ENCODE measurements at places on chromosomes 16 and 17.

GRCh38 chr17:34639706-34640425 lies 60.5 kb downstream of the TMEM132E start:
- peak; percentile 95 for DNase-seq

GRCh38 chr16:84821728-84822689 lies 2.2 kb downstream of the CRISPLD2 start:
- no peak for DNase-seq

DNA sequence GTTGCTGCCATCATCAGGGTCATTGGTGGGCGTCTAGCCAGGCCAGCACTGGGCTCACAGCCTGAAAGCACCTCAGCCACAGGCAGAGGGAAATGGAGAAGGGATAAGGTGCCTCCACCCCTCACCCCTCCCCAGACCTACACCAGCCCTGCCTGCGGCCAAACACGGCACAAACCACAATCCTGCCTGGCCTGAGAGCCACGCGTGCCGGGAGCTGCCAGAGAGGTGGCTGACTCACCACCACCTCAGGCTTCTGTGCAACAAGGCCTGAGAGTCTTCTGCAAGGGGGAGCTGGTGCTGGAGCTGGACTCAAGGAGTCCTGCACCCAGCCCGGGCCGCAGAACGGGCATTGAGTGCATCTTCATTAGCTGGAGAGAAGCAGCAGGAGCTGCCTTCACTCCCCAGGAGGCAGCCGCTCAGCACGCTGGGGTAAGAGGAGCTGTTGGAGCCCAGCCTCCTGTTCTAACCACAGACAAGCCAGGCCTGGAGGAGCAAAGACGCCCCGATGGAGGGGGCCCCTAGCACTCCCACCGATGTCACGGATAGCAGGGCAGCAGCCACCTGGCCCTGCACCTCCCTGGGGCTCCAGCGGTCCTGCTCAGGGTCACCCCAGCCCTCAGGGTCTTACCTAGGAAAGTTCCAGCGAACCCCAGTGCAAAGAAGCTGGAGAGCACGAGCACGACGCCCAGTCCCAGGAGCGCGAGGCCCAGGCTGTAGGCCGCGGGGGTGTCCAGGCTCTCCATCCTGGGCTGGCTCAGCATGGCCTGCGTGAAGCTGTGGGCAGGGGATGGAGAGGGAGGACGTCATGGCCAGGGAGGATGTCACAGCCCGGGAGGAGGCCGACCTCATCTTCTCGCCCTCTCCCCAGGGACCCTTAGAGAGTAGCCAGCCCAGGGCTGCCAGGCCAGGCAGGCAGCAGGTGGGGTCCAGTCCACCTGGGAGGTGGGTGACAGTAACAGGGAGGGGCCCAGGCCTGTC lies 16.0 kb upstream of the RASD1 start:
- DNase-seq, result no peak

DNA sequence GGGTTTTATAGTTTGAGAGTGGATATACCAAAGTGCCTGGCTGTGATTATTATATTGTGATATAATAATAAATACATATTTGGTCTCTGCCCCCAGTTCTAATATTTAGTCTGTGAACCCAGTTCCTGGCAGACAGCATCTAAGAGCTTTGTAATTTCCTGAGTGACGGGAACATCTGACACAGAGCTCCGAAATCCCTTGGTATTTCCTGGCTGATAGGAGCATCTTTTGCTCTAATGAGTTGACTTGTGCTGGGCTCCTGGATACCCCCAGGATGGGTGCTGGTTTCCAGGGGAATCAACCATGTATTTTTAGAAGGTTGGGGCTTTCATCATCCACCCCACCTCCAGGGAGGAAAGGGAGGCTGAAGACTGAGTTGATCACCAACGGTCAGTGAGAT lies 187.3 kb downstream of the CDH13 start:
- DNase-seq, result no peak

GRCh38 chr16:74280448-74280847 lies 16.2 kb upstream of the PSMD7 start:
- DNase-seq, result no peak

DNA sequence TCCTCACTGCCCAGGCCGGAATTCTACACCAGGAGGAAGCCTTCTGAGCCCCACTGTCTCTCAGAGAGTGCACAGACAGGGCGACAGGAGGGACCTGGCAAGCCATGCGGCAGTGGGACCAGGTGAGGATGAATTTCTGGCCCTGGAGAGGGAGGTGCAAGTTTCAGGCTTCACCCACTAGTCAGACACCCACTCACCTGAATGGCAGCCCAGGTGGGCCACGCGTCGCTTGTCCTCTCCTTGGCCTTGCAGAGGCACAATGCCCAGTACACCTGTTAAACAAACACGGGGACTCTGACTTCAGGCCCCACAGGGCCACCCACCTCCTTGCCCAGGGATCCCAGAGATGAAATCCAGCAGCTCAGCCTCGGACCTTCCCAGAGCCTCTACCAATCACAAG lies 4.2 kb downstream of the CORO7 start:
- no peak for DNase-seq

- DNase-seq, result no peak
These were observed 45.3 kb upstream of the FASN start for GRCh38 chr17:82143333-82143732.

DNA sequence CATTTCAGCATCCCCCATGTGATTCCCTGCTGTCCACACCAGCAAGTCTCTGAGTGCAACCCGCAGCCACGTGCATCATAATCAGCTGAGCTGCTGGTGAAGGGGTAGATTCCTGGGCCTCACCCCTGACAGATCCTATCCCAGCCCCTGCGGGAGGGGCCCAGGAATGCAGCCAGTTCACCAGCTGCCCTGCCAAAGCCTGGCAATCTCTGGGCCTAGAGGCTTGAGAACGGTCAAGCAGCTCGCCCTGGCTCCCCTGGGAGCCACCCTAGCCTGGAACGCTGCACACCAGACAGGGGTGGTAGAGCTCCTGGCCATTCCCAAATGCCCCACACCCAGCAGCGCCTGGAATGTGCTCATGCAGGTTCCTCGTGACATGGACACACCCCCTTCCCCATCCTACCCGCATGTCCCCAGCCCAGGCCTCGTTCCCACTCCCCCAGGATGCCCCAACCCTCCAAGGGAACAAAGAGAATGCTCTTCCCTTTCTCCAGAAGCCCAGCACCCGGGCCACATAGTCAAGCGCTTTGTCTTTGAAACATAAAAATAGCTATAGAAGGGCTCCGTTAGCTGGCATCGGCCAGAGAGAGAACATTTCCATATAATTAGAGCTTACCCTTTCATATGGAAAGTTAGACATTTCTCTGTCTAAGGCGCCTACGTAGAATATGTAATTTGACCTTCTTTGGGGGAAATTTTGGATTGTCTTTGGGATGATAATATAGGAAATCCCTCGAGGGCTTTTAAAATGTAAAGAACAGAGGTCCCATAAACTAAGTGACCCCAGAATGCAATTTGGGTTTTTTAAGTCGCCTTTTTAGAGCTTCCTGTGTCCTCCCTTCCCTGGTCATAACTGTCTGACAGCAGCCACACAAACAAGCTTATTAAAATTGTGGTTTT lies 3.4 kb downstream of the CEP295NL start:
- peak; percentile 47 for DNase-seq

- DNase-seq, result no peak
These were observed 591.4 kb downstream of the TMEM114 start for GRCh38 chr16:7998789-7999453.

DNA sequence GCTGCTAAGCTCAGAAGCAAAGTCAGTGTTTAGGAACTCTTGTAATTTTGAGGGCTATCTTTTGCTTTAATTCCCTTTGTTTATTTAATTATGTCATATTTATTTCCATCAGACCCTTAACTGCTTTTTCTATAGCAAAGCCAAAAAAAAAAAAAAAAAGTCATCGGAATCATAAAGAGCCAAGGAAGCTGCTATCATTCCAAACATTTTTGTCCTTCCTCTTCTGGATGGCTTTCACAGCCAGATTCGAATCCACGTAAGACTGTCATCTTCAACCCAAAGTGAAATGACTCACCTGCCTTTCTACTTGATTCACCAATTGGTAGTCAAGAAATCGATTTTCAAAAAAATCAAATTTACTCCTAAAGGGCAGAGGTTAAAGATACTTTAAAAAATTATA lies 38.4 kb downstream of the WIPI1 start:
- no peak for DNase-seq

DNA sequence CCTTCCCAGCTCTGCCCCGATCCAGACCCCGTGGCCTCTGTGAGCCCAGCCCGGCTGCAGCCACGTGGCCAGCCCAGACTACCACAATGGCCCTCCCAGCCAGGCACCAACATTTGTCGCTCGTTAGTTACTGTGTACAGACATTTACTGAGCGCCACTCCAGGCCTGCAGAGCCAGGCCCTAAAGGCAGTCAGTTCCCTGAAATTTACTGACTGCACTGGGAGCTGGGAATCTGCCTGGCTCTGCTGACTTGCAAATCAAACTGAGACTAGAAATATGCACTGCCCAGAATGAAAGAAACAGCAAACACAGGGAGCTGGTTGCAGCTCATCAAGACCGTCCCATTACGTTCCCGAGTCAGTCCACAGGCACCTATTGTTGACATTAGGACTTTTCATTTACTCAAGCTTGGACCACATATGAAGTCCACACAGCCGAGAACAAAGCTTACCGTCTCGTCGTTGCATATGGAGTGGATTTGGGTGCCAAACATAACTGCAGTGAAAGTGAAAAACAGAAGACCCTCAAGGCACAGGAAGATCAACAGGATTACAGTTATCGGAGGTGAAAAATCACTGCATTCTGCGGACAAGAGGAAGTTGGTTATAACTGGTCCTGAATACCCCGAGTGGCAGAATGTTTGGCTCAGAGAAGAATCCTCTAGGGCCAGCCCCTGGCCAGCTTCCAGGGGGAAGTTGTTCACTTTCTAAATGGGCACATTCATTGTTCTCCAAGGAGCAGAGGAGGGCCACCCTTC lies 34.5 kb downstream of the ZDHHC7 start:
- DNase-seq, result no peak

DNA sequence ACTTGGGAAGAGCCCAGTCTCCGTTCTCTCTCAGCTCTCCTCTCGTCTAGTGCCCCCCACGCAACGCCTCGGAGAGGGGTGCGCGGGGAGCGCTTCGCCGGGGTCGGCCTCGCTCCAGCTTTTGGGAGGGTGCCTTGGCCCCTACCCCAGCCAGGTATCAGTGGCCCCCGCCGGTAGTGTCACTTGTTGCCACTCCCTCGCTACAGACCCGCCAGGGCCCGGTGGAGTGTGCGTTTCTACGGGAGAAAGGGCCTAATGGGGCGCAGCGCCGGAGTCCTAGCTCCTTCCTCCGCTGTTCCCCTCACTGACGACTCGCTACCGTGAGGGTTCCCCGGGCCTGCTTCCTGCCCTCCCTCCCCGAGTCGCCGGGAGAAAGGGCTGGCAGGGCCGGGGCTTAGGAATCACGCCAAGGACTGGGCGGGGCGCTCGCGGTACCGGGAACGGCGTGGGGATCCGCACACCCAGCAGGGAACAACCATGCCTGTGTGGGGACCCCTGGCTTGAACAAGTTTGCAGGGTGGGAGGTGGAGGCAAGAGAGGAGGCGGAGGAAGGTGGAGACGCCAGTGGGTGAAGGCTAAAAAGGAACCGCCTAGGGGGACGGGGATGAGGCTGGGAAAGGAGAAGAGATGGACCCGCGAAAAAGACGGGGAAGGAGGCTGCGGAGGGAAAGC lies 997 bp upstream of the CDH11 start:
- peak; percentile 46 for DNase-seq

DNA sequence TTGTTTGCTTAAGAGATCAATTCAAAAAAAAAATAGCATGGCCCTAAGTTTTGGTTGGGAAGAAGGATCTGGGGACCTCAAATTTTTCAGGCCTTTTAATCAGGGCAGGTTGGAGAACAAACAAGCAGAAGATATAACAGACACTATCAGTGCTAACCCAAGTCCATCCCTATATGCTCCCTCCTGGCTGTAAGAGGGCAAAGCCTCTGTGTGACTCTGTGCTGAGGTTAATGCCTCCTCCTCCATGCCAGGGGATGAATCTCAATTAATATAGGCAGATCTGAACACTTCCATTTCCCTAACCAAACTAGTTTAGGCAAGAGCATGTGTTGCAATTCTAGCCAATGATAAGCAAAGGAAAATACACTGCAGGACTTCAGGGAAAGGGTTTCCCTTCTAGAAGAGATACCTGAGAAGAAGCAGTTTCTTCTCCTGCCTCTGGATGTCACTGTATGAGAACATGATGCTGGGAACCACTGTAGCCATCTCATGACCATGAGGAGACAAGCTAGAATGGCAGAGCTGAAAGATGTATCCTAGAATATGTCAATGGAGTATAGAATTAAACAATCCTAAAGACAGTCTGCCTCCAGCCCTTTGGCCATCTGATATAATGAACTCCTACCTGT lies 76.0 kb downstream of the CHD9NB start:
- DNase-seq, result peak; percentile 51

GRCh38 chr17:78764871-78765270 lies 17.2 kb downstream of the CYTH1 start:
- no peak for DNase-seq

- no peak for DNase-seq
These were observed 3.3 kb downstream of the PRSS53 start for GRCh38 chr16:31085411-31085810.

GRCh38 chr16:68076560-68076959 lies 8.6 kb upstream of the NFATC3 start:
- no peak for DNase-seq

- no peak for DNase-seq
These were observed 116.3 kb upstream of the FOXF1 start for GRCh38 chr16:86393907-86394626.

DNA sequence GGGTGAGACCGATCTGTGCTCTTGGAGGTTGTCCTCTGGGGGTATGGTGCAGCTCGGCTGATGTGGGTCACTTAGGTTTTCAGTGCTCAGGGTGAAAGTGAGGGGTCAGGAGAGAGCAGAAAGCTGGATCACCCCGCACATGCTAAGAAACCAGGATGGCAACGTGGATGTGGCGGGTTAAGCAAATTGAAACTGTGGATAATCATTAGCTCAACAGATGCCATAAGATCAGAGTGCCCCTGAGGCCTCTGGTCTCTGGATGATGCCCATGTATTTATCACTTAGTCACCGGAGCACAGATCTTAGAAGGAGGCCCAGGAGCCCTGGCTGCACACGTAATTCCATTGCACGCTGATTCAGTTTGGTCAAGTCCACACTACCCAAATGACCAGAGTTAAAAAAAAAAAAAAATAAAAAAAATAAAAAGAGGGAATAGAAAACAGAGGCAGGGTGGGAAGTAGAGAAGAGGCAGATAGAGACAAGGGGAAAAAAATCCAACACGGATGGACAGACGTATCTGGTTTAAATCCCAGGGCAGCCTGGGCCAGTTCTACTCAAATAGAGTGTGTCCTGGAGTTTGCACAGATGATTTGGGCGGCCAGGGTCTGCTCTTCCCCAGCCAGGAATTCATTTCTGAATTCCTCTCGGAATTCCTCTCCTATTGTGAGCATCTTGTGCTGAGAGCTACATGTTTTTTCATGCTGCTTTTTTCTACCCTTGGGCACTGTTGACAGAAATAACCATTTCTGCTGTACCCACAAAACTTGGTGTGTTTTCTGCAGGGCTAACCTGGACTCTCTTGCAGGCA lies 378.3 kb downstream of the CPPED1 start:
- peak; percentile 39 for DNase-seq

Data from NCI-H524 (cell line).